Activated CD4-positive, alpha-beta T cell treated with anti-CD3 and anti-CD28 coated beads for 24 hours (primary cell): ENCODE measurements at places on chromosomes 12 and 14.

DNA sequence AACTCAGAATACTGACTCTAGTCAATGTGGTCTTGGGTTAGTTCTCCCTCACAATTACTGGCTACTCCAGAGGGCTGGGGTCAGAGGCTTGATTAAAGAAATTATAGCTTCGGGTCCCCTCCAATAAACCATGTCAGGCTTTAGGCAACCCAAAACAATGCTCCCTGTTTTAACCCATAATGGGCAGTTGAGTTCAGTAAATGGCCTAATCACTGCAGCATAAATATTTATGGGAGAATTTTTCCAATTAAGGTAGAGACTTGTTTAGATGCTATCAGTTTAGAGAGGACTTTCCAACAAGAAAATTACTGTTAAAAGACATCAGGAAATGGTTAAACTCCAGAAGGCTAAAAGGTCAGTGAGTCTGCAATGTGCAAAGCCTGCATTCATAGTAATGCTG, 389.2 kb upstream of the PRICKLE1 start:
- no peak for DNase-seq

- DNase-seq: no peak
Observed at GRCh38 chr12:94091624-94092023, 56.8 kb upstream of the PLXNC1 start.

GRCh38 chr12:61706783-61707182, 553.4 kb upstream of the USP15 start:
- DNase-seq: no peak

DNA sequence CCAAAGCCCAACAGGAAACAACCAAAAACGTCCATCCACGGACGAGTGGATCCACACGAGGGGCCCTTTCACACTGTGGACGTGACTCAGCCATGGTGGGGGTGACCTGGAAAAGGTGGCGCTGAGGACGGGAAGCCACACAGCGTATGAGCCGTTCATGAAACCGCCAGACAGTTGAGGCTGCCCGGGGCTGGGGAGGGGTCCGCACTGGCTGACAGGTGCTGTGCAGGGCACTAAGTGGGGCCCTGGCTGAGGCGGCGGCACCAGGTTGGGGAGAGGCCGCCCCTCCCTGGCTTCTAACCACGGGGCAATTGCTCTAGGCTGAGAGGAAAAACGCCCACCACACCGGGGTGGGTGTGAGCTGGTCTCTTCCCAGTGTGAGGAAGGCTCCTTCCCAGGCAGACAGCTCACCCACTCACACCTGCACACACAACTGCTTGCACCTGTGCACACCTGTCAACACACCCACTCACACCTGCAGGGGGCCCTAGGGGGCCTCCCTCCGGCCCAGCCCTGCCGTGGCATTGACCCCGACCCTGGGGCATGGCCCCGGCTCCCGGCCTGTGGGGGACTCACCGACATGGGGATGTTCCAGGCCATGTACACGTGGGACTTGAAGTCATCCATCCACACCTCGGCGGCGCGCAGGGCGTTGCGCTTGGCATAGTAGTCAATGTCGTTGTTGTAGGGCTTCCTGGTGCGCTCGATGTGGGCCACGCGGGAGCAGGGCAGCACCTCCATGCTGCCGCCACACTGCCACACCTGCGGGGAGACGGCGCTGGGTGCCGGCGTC, 58.9 kb downstream of the NOC4L start:
- no peak for DNase-seq

GRCh38 chr12:39464976-39465695, 22.2 kb upstream of the KIF21A start:
- no peak for DNase-seq

DNA sequence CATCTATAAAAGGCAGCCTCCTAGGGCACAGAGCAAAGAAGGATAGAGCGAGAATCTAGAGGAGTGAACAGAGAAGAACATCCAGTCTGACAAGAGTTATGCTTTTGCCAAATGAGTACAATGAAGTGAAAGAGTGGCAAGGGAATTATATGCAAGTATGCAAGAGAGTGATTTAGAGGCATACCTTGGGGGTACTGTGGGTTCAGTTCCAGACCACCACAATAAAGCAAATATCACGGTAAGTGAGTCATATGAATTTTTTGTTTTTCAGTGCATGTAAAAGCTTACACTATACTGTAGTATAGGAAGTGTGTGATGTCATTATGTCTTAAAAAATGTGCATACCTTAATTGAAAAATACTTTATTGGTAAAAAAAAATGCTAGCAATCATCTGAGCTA, 101.4 kb downstream of the SLC38A1 start:
- no peak for DNase-seq

GRCh38 chr14:95507174-95507573, 9.3 kb downstream of the SYNE3 start:
- no peak for DNase-seq

GRCh38 chr12:122104844-122105243, 26.3 kb downstream of the MLXIP start:
- DNase-seq: no peak

DNA sequence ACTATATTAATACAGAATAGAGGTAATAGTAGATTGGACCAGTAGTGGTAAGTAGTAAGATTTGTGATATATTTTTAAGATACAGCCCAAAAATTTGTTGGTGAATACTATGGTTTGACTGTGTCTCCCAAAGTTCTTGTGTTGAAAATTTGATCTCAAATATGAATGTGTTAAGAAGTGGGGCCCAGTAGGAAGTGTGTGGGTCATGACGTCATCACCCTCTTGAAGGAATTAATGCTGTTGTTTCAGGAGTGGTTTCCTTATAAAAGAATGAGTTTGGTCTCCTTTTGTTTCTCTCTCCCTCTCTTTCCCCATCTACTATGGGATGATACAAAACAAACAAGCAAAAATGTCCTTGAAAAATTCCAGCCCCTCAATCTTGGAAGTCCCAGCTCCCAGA, 16.3 kb downstream of the LUM start:
- no peak for DNase-seq

- DNase-seq: no peak
Observed at GRCh38 chr14:31224808-31225207, 17.2 kb upstream of the HECTD1 start.

DNA sequence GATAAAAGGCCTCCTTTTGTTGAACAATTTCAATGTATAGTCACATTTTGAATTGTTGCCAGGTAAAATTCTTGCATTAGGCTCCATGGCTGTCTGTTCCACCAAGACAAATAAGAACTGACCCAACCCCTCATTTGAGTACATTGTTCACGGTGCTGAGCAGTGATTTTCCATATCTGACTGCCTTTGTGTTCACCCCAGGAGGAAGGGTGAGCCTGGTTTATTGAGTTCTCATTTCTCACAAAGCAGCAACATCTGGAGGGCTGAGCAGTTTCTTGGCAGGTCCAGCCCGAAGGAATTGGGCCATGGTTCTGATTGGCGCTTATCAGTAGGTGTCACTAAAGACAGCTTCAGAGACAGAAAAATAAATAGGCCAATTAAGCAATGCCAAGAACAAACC, 149.1 kb downstream of the BMP4 start:
- DNase-seq: no peak

DNA sequence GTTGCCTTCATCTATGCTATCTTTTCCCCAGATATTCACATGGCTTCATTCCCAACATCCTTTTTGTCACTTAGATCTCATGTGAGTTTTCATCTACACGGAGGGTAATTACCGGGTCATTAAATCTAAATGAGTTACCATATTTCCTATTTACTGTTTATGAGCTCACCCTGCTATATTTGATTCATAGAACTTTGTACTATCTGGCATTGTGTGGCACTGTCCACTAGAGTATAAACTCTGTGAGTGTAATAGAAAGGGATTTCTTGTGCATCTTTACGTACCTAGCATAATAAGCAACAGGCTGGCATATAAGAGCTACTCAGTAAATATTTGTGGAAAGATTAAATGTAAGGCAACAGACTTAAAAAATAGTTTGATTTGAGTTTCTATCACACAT, 86.1 kb upstream of the LMO3 start:
- no peak for DNase-seq

DNA sequence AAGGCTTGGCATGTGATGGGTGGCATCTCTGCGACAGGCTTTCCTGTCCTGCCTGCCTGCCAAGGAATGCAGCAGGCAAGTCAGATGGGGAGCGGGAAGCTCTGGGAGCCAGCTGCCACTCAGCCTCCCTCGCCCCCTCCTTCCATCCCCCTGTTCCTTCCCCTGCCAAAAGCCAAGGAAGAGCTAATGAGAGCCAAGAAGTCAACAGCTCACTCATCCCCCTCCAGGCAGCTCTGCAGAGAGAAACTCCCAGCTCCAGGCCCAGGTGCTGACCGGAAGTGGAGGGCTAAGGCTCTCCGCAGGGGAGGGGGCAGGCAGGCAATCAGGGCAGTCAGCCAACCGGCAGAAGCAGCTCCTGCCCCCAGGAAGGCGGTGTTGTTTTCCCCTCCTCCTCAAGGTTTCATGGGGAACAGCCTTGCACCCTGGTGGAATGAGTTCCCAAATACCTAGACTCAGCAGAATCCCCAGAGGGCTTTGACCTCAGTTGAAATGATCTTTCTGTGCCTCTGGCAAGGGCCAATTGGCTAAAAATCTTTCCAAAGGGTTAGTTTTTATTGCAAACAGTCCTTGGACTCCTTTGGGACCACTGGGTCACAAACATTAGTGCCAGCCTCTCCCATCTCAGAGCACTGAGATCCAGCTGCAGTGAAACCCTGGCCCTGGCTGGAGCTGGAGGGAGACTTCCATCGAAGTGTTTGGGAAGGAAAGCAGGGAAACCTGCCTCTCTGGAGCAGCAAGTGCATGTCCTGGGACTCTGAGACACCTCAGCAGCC, 349.1 kb downstream of the DPF3 start:
- DNase-seq: no peak

DNA sequence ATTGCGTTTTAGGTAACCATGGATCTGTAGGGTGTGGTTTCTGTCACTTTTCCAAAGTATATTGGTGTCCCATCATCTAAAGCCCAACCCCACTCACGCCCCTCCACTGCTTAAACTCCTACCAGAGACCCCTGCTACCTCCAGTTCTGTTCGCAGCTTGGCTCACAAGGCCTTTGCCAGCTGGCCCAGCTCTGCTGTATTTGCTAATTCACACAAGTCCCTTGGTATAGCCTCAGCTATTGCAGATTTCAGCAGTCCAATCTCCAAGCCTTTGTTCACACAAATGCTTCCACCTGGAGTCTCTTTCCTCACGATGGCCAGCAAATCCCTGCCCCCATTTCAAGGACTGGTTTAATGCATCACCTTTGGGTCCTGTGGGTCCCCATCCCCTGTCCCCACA, 24.2 kb downstream of the ISCA2 start:
- DNase-seq: no peak

DNA sequence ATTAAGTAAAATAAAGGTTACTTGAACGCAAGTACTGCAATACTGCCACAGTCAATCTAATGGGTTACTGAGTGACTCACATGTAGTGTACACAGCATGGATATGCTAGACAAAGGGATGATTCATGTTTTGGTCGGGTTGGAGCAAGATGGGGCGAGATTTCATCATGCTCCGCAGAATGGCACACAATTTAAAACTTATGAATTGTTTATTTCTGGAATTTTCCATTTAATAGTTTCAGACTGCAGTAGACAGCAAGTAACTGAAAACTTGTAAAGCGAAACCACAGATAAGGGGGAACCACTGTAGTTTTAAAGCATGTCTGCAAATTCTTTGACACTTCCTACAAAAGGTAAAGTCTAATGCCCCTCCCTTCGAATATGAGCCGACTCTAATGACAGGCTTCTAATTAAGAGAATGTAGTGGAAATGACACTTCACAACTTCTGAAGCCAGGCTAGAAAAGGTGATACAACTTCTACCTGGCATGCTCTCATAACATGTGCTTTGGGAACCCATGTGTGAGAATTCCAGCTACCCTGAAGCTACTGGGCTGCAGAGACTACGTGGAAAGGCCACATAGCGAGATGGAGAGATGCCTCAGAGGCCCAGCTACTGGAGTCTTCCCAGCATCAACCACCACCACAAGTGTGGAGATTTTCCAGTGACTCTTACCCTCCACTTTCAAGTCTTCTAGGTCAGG, 13.9 kb upstream of the TCP11L2 start:
- peak; percentile 18 for DNase-seq

DNA sequence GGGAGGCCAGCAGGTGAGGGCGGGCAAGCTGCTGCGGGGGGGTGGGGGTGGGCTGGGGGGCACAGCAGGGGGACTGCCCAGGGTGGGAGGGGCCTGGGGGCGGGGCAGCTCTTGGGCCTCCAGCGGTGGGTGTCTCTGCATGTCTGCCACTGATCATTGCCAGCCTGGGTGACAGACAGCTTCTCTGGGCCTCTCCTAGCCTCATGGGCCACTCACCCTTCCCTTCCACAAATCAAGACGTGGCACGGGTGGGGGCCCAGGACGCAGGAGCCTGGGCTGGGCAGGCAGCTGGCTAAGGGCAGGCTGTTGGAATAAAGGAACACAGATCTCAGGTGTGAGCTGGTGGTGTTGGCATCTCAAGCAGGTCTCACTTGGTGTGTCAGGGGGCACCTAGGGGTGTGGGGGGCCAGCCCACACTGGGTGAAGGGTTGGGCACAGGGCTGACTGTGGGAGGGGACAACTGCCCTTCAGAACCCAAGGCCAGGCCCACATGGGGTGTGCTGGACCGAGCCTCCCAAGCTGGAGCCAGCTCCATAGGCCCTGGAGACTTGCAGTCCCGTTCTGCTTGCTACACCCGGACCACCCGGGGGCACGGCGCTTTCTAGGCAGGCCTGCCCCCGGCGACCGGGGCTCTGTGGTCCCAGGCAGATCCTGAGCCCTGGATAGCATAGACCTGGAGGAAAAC, 3.0 kb downstream of the TEDC1 start:
- no peak for DNase-seq

GRCh38 chr12:116159175-116159574, 118.3 kb downstream of the MED13L start:
- no peak for DNase-seq

DNA sequence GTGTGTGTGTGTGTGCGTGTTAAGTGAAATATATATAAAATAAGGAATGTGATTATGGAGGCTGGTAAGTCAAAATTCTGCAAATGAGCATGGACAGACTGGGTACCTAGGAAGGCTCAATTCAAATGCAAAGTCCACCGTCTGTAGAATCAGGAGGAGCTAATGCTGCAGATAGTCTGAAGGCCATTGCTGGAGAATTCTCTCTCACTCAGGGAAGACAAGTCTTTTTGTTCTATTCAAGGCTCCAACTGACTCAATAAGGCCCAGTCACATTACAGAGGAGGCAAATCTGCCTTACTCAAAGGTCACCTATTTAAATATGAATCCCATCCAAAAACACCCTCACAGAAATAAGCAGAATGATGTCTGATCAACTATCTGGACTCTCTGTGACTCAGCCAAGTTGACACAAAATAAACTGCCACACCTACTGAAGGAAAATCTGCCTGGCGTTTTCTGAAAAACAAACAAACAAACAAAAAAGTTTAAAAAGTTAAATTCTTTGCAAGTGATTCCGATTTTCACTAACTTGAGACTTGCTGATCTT, 684 bp upstream of the KLRF2 start:
- no peak for DNase-seq

DNA sequence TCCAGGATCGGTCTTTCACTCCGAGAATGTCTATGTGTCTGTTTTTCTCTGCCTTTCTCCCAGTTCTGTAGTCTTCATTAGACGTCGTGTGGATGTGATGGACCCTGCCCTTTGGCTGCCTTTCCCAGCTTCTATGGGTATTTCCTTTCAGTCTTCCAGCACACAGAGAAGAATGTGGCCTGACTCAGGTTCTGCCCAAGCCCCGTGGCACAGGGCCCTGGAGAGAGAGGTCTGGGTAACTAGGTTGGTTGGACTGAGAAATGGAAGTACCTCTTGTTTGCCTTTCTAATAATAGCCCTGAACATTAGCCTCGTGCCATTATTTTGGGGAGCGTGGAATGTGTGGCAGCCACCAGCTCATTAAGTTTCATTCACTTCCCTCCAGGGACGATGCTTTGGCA, 3.8 kb downstream of the FOXJ2 start:
- DNase-seq: no peak
